ENCODE measurements at places on chromosomes 12 and 14.
A peak's percentile ranks its signal among the peaks of the same experiment; 100 is the strongest.

DNA sequence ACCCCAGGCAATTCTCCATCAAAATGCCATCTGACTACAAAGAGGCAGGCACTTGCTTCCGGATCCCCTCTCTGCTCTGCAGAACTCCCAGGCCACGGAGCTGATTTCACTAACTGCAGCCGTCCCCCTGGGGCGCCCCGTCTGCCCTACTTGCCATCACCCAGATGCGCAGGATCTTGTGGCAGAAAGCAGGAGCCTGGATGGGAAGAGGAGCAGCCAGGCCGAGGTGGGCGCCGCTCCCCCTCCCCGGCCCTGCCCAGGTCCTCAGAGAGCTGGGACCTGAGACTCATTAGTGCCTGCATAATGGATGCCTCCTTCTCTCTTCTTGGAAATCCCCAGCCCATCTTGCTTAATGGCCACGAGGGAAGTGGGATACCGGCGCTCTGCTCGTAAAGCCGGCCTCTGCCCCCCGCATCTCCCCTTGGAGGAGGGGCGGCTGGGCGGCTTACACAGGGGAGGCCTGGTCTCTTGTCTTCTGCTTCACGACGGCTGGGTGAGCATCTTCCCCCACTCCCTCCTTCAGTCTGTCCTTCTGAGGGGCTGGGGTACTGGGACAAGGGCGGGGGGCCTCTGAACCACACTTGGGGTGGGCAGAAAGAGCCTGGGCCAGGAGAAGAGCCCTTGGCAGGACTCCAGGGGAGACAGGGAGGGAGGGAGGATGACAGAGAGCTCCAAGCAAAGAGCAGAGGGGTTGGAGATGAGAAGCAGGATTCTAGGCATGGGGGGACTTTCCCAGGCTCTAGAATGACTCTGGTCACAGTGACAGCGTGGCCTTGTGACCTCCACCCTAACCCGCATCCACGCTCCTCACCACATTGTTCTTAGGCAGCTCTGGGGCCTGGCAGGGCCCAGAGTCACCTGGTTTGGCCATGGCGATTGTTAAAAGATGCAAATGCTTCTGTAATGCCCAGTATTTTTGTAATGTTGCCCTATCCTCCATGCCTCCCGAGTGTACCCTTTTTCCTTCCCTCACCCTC is 19.4 kb upstream of the EML1 start:
- DNase-seq = no peak

DNA sequence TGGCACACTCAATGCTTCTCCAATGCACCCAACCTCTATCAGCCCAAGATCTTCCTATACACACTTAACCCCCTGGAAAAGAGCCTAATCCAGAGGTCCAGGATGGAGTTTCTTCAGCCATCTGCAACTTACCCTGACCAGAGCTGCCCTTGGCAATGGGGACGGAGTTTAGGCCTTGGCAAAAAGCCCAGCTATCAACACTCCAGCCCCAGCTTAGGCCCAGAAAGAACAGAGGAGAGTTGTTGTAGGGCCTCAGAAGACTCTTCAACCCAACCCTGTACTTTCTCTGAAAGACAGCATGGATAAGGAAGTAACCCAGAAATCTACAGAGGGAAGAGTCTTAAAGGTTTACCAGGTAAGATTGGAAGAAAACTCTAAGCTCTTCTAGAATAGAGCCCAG is 219.3 kb upstream of the PELI2 start:
- no peak for DNase-seq

DNA sequence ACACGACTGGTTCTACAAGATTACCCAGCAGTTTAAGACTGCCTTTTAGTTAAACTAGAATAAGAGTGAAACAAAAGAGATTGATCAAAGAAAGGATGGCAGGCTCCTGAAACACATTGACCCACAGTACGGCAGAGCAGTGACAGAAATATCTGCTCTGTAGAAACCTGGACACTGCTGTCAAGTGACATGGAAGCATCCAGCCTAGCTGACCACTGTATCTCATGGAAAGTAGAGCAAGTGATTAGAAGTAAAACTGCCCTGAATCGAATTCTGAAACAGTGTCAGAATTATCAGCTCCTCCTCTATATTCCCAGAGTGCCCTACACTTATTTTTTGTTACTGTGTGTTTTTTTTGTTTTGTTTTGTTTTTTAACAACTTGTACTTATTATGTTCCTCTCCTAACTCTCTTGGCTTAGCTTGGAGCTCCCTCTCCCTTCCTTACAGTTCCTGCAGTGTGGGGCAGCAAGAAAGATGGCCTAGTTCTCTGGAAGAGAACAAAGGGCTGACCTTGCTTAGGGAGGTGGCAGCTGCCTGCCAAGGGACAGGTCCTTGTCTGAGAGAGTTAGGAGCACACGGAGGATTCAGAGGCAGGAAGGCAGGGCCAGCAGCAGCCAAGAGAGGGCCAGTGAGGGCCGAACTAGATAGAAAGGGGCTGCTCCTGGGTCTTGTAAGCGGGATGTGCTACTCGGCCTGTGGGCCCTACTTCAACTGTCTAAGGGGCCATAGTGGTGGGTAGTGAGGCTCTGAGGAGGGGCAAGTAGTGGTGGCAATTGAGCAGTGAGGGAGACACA is 97.2 kb downstream of the PTPRR start:
- DNase-seq = no peak

- no peak for DNase-seq
Observed at GRCh38 chr14:92297818-92298595, 25.0 kb upstream of the SLC24A4 start.

DNA sequence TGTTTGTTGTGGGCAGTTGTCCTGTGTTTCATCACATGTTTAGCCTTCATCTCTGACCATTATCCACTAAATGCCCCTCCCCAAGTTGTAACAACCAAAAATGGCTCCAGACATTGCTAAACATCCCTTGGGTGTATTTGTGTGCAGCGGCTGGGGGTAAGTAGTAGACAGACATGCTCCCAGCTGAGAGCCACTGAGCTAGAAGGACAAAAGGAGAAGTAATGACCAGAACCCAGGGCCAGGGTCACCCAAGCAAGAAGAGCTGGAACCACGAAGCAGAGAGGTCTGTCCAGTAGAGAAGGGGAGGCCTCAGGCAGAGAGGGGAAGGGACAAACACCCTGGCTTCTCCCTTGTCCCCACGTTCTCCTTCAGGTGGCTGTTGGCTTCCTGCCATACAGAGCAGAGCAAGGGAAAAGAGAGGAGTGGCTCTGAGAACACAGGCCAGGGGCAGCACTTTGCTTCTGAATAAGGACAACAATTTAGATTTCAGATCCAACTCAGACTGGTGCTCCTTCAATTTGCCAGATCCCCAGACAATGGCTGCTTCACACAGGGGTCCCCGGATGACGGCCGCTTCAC is 55.2 kb downstream of the NDUFA12 start:
- no peak for DNase-seq

DNA sequence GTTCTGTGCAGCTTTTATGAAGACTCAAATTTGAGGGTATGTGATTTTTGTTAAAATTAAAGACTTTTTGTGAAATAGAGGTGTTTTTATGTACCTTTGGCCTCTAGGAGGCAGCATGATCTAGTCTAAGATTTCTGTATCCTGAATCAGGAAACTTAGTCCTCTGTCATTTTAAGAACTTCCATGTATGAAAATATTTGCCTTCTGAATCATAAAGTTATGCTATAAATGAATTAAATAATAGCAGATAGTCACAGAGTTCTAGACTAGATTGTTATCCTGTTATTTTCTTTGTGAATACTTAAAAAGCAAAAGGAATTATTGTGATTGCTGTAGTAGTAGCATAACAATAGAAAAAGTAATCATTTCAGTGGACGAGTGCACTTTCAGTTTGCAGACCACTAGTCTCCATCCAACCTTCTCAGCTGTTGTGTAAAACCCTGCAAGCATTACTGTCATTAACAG is 56.3 kb downstream of the FGD4 start:
- no peak for DNase-seq

GRCh38 chr14:100903672-100904185 is at the start of gene RTL1:
Gene RTL1 (minus strand): TSS chr14:100903722. CDS start chr14:100884788, 18,934 bp downstream.
- no peak for DNase-seq

GRCh38 chr14:103688906-103689902 is 26.0 kb downstream of the XRCC3 start:
- no peak for DNase-seq

DNA sequence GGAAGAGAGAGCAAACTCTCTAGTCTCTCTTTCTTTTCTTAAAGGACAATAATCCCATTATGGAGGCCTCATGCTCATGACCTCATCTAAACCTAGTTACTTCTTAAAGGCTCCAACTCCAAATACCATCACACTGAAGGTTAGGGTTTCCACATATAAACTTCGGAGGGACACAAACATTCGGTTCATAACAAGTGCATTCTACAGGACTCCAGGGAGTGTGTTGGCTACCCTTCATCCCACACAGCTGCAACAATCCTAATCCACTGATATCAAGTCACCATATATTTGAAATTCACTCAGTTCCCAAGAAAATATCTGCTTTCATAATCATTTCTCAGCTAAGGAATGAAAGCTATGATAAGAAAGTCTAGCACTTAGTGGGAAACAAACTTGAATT is 265.9 kb upstream of the PLEKHG7 start:
- no peak for DNase-seq

DNA sequence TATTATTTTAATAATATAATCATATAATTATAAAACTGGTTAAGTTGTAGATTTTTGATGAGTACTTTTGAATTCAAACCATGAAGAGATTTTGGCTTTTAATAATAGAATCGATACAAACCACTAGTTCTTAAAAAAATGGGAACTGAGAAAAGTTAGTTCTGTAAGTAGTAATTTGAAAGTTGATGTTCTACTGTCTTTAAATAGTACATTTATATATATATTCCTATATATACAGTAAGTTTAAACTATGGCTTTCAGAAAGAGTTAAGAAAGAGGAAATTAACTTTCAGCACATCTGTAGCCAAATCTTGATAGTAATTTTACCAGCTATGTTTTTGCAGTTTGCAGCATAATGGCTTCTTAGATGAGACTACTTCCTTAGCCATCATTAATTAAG is 7.8 kb downstream of the LRRK2 start:
- no peak for DNase-seq

DNA sequence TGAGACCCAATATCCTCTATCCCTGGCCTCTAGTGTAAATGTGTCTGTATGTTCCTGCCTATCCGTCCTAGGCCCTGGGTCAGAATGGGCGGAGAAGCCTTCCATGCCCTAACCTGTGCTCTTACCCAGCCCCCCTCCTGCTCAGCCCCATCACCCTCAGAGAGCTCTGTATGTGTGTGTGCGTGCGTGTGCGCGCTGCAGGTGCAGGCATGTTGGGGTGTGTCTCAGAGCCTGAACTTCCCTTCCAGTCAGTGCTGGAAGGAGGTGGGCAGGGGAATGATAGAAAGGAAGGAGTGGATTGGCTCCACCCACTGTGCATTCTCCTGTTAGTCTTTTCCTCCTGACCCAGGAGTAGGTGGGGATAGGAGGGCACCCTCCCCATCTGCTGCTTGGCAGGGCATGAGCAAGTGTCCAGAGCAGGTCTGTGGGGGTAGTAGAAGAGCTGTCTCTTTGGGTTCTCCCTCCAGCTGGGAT is 7.2 kb downstream of the NAB2 start:
- DNase-seq = no peak

- DNase-seq = no peak
Observed at GRCh38 chr12:80625051-80625450, 82.4 kb upstream of the MYF6 start.

GRCh38 chr12:32478858-32479725 is 79.7 kb downstream of the FGD4 start:
- no peak for DNase-seq

- DNase-seq = no peak
Observed at GRCh38 chr12:115750340-115750739, 527.2 kb downstream of the MED13L start.

DNA sequence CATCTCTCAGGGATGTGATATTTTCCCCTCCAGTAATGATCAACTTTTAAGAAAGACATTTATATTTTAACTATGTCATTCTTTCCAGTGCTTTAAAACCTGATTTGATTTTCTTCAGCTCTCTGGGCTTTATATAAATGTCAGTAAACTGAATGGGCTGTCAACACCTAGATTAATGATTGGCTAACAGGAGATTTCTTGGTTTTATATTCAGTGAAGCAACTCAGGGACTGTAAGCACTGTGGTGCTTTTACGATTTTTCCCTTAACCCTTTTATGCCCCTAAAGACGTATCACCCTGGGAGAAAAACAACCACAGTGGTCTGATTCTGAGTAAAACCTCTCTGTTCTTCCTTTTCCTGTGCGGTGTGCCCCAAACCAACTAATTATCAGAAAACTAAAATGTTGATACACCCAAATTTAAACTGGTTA is 38.0 kb downstream of the PTGER2 start:
- peak; percentile 77 for DNase-seq

GRCh38 chr12:53805791-53806190 is 54.0 kb upstream of the CISTR start:
- DNase-seq = no peak

DNA sequence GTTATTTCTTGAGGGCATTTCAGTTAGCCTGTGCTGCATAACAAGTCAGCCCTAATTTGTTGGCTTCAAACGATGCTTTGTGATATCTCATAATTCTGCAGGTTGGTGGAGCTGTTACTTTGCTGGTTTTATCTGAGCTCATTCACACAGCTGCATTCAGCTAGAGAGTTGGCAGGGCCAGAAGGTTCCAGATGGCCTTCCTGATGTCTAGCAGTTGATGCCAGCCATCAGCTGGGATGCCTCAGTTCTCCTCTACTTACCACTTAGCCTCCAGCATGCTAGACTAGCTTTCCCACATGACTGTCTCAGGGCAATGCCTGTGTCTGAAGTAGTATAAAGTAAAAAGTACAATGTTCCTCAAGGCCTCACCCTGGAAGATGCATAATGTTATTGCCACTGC is 130.6 kb downstream of the SLC35F4 start:
- no peak for DNase-seq

GRCh38 chr12:75838309-75838708 is 193.3 kb downstream of the PHLDA1 start:
- no peak for DNase-seq

- DNase-seq = no peak
Observed at GRCh38 chr14:104666981-104667380, 22.4 kb upstream of the INF2 start.

GRCh38 chr12:50182461-50182860 is 15.3 kb upstream of the CERS5 start:
- no peak for DNase-seq

GRCh38 chr12:67056329-67056728 is 212.8 kb upstream of the CAND1 start:
- DNase-seq = no peak

DNA sequence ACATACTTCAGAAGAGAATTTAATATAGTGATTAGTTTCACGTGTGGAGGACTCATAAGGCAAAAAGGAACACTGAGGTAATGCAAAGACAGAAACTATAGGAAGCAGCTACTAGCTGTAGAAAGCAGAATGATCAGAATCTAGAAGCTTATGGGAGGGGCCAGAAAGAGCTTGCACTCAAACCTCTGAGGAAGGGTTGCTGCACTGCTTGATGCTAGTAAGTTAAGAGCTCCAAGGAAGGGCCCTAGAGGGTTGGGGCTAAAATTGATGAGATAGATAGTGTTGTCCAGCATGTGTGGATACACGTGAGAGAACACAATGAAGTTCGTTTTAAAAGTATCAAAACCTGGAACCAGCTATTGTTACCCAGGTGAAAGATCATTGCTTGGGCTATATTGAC is 311.1 kb downstream of the SLC6A15 start:
- DNase-seq = no peak

GRCh38 chr12:72676556-72676955 is 404.4 kb downstream of the TRHDE start:
- no peak for DNase-seq

- DNase-seq = no peak
Observed at GRCh38 chr12:115936997-115937916, 340.2 kb downstream of the MED13L start.
